ENCODE measurements at places on chromosomes 7 and 10. TPM values are rescaled to one million over a fixed set of nuclear protein-coding genes. Genes with fewer than 3 reads are reported as not detected.

DNA sequence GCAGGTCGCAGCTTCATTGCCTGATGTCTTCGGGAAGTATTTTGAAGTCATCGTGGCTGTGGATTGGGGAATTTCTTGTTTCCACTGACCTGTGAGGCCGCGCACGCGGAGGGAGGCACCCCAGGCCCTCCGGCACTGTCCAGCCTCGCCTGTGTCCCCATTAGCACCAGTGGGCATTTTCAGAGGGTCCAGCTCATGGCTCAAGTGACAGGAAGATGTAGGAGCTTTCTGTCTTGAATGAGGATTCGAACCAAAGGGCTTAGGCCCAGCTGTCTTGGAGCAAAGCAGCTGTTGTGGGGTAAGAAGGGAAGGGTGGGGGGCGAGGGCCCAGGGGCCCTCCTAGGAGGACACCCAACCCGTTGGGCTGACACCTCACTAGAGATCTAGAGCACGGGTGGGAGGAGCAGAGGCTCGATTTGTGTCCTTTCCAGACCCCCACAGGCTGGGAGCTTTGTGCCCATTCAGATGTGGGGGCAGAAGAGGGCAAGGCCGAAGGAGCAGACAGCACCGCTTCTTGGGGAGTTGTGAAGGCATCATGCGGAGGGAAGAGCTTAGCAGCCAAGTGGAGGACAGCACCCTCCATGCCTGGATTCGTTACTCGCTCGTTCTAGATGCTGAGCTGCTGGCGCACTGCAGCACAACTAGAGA is 914 bp downstream of the ZNF37A start:
- DNase-seq: no peak

The PIK3CG gene
- total RNA-seq: 0.87 TPM

The NPY gene
- 55.6 TPM for total RNA-seq

DNA sequence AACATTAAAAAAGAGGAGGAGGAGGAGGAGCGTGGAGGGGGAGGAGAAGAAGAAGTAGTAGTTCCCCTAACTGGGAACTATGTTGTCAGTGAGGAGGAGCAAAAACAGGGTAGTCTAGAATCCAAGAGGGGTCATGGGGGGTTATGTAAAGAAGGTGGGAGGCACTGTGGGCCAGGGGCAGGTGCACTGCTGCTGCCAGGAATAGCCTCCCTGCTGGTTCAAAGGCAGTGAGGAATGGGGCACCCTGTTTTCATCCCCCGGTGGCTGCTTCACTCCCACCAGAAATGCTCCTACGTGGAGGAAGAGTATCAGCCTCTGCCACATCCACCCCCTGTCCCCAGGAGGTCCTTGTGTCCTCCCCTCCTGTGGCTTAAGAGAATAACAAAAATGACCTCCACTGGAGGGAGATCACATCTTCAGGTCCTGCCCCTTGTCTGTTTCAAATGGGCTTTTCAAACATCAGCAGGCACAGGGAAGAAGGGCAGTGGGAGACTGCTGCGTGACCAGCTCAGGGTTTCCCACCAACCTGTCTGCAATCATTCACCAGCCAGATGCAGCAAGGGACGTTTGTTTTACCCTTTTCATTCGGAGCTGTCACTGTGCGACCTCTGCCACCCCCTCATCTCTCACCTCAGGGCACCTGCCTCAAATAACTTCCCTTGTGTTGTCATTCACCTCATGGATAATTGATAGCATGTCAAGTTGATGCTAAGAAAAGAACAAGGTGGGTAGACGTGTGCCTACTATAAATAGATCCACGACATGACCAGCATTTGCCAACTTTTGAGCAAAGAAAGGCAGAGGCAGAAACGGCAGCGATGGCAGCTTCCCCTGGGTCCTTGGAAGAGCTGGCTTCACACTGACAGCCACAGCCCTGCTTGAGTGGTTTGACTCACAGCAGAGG is 92.6 kb downstream of the DGKI start:
- DNase-seq: no peak

The EGR2 gene
- total RNA-seq: 2.5 TPM

The MLLT10 gene
- 31.2 TPM for total RNA-seq
